Stimulated activated CD8-positive, alpha-beta memory T cell treated with anti-CD3 and anti-CD28 coated beads, Interleukin-2, amount 100 ng/mL, for 48 hours (primary cell): ENCODE measurements at places on chromosomes 1 and 21.

- no peak for DNase-seq
These were observed 100.9 kb downstream of the PEX14 start for GRCh38 chr1:10575616-10576015.

DNA sequence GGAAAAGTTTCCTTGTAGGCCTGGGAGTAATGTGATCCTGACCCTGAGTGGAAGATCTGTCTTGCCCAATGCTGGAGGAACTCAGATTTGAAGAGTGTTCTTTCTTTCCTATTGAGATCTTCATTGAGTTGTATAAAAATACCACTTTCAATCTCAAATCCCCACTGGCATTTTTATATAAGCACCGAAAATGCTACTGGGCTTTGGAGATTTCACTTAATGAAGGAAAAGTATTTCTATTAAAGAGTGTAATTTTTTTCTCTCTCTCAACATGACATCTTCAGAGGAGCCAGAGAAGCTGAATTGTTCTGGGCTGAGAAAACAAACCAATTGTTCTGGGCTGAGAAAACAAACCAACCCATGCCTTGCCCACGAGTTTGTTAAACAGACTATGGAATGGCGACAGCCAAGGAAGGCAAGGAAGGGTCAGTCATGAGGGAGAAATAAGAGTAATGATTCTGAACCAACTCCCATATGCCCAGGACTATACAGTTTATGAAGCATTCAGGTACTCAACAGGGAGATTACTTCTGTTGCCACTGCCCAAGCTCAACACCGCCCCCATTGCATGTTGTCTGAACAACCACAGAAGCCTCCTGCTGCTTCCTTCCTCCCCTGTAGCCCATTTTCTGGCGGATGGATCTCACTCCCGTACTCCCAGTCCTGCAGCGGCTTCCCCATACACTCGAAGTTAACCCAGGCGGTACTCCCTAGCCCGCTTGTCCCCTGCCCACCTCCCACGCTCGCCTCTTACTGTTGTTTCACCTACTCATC is 103.2 kb downstream of the BEND5 start:
- no peak for DNase-seq

GRCh38 chr1:179278920-179279319 is 14.7 kb upstream of the SOAT1 start:
- DNase-seq, result no peak

DNA sequence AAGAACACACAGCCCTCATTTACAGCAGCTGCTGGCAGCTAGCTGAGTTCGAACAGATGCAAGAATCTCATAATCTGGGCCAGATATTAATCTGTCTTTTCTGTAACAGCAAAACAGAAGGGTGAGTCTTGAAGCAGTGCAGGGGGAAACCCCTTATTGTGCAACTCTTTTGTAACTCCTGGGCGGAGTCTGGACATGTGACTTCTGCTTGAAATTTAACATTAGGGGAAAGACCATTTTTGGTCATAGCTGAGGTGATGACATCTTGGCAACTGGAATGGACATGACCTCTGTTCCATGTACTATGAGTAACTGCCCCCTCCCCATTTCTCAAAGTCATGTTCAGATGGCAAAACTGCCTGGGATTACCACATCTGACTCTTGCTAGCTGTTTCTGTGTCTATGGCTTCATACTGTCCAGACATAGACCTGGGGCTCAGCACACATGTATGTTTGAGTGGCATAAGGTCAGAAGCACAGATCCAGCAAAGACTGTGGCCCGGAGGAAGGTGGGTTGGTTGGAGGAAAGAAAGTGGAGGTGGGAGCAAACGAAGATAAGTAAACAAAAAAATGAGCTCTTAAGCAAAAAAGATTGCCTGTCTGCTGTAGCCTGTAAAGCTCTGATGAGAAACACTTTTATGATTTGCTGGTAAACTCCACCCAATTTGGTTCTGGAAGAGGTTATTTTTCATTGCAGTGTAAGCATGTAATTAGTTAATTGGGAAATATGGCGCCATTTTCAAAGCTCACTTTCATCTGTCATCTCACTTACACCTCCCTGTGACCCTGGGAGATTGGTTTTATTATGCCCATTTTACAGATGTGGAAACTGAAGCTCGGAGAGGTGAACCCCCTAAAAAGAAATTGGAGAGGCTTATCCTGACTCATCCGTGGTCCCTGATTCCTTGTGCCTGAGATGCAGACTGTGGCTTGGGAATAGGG is 26.1 kb downstream of the ETS2 start:
- DNase-seq, result no peak

DNA sequence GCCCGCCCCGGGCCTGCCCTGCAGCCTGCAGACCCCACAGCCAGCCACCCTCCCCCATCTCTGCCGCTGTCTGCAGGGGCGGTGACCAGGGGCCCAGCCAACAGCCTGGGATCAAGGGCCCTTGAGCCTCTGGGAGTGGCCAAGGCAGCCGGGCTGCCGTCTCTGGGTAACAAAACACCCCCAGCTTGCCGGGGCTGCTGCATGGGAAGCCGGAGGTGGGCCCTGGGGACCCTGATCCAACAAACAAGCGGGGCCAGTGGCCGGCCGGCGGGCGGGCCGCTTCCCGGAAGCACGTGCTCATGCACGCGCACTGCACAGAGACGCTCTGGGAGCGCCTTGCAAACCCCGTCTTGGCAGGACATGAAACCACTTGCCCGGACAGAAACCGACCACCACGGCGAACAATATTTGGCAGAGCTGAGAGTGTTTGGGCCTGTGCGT is 13.2 kb downstream of the MEGF6 start:
- no peak for DNase-seq

DNA sequence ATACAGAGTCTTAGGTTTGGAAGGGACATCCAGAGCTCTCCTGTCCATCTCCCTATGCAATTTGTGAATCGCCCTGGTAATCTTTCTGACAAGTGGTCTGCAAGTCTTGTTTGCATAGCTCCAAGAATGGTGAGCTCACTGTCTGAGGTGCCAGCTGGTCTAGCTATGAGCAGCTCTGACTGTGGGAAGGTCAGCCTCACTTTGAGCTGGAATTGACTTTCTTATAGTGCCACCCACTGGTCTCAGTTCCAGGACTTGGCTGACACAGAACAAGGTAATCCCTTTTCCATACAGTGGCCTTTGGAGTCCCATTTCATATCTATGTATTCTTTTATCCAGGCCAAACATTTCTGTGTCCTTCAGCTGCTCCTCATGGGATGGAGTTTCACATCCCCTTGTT is 95.6 kb upstream of the C8B start:
- no peak for DNase-seq

- no peak for DNase-seq
These were observed 243.6 kb downstream of the DNM3 start for GRCh38 chr1:172084876-172085275.

- DNase-seq, result no peak
These were observed 65.7 kb downstream of the DUSP10 start for GRCh38 chr1:221675880-221676800.

DNA sequence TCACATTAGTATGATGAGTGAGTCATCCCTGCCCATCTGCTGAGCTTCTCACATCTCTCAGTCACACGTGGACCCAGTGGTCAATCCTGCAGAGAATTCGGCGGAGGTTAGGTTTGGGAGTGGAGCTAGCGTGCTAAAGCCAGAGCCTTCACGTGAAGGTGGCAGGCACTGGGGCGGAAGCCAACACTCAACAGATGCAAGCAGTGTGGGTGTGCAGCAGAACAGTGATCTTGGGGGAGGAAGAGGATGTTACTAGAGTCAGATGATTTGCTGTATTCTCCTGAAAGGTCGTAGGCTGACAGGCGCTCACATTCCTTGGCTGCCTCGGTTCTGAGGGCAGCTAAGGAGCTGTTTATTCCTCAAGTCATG is 6.7 kb downstream of the C1orf115 start:
- no peak for DNase-seq

- no peak for DNase-seq
These were observed 81.8 kb downstream of the OLFML2B start for GRCh38 chr1:161941726-161942436.
